Stimulated activated CD4-positive, alpha-beta T cell treated with anti-CD3 and anti-CD28 coated beads, Interleukin-12 subunit alpha, Interleukin-12 subunit beta, amount 100 ng/mL, for 24 hours (primary cell): ENCODE measurements at places on chromosomes 4 and X.

DNA sequence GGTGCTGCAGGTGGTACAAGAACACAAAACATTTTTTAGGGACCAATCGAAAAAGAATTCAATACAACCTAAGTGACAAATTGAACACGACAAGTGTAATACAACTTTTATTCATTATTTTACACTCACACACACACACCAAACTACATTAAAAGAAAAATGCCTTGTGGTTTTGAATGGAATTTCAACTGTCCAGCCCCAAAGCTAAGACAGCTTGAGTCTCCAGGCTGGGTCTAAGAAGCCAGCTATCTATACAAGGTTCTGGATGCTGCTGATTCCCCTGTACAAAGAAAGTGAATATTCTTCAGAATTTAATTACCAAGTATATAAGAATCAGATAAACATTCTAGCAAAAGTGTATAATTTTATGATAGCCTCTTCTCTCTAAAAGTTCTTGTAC is 118.2 kb downstream of the PPP3CA start:
- no peak for DNase-seq

DNA sequence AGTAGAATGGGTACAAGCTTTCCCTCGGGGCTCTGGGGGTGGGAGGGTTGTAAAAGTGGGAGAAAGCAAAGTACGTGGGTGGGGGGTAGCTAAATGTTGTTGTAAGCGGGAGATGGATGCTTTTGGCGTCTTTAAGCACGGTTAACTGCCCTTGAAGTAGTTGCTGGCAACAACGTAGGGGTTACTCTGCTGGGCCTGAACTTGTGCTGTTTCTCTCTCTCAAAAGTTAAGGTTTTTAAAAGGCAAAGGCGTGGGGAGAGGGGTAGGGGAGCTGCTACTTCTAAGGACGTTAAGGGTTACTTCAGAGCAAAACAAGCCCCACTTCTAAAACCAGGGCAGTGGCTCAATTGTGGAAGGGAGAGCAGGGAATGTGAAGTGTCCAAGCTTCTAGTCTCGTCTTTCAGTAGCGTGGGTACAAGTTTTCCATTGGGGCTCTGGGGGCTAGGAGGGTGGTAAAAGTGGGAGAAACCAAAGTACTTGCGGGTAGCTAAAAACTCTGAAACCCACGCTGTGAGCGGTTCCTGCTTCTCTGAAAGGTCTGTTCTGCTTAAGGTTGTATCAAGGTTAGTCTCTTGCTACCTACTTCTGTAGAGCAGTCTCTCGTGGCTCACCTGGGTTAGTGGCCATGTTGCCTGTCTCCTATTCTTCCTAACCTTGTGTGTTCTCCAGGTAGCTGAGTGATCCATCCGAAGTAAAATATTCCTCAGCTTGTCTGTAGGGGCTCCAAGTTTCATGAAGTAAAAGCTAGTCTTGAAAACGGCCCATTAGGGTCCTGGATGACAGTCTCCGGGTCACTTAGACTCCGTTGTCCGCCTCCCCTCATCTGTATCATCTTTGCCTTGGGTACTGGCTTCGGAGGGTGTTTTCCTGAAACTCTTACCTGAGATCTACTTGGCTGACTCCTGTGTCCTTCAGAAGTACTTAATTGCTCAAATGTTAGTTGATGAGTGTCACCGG is 1.7 kb upstream of the WDR1 start:
- no peak for DNase-seq

DNA sequence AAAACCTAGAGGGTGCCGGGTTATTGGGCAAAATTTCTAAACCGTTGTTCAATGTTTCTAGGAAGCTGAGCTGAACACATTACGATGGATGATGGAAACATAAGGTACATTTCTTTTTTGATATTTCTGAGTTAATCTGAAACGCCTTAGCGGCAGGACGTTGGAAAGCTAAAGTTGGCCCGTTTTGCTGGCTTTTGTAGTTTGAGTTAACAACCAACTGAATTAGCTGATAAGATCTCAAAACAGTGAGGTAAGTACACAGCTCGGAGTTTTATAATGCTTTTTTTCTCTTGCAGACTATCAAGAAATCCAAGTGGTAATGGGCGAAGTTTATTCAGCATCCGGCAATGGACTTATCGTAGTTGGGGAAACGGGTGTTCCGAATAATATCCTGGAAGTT is 73.5 kb downstream of the PRSS12 start:
- no peak for DNase-seq

DNA sequence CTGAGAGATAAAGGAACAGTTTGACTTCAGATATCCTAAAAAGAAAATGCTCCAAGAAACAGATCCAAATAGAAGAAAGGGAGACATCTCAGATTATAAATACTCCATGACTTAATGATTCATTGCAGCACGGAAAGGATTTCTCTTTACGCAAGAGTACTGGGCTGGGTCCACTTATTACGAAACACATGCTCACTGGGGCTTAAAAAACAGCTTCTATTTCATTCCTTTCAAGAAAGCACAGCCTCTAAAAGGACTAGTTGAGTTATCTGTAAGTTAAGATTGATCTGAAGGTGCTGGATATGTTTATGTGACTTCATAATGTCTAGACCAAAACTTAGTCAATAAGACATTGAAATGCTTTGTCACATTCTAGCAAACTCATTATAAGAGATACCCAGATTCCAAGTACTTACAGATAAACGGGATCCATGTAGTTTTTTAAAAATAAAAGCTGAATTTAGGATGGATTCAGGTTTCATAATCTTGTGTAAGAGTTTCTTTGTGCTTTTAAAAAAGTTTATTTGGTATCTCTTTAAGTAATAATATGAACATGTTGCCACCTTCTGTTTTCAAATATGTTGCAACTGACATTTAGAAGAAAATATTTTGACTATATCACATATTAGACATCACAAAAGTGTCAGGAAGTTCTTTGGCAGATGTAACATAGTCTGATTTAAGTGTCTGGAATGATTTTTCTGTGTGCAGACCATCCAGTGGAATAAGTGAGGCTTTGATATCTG is 109.5 kb upstream of the MYOZ2 start:
- no peak for DNase-seq

DNA sequence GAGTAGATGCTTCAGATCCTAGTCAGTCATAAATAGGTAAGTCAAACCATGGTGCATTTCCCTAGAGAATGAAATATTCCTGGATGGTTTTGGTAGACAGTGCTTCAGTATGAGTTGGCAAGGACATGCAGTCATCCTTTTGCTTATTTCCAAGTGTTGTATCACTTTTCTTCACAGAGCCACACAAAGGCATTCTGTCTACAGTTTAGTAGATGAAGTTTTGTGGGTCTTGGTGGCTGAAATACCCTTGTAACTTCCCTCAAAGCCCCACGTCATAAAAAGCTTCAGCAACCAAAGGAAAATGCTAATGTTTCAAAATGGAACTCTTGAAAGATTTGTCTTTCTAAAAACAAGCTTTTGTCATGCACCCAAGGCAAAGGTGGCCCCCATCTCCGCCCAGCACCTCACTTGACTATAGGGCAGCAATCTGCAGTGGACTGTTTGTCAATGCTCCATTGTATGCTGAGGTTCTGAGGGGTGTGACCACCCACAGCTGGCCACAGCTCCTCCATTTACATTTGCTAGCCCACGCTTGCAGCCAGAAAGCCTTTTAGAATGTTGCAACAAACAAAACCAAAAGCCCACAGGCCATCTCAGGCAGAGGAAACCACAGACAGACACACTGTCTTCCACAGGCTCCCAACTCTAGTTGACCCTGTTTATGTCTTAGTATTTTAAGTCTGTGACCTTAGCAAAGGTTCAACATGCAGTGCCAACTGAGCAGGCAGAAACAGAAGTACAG is 87.1 kb upstream of the FAM9C start:
- DNase-seq: no peak

- no peak for DNase-seq
Measured at GRCh38 chr4:43782391-43782790, 666.2 kb downstream of the KCTD8 start.

DNA sequence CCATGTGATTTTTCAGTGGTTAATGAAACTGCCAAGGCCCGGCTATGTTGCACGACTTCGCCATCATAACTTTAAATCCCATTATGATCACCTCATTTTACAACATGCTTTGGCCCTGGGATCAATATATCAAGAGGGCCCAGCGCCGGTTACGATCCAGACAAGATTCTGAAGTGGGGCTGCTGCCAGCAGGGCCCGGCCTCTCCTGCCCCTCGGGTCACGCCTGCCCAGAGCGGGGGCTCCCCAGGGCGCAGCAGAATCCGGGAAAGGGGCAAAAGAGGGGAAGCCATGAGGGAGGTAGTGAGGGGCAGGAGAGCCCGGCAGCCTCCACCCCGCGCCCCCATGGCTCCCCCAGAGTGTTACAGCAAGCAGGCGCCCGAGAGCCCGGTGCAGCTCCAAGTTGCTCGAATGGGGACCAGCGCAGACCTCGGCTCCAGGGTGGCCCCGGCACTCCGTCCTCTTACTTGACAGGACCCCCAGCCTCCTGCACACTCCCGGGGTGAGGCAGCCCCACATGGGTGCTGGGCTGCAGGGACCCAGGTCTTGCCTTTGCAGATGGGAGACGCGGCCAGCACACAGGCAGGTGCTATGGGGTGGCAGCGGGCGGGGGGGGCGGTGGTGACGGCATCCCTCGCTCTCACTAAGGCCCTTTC is 129.8 kb upstream of the NKX1-1 start:
- DNase-seq: no peak

- DNase-seq: no peak
Measured at GRCh38 chr4:112279882-112280315, 5.8 kb downstream of the TIFA start.

DNA sequence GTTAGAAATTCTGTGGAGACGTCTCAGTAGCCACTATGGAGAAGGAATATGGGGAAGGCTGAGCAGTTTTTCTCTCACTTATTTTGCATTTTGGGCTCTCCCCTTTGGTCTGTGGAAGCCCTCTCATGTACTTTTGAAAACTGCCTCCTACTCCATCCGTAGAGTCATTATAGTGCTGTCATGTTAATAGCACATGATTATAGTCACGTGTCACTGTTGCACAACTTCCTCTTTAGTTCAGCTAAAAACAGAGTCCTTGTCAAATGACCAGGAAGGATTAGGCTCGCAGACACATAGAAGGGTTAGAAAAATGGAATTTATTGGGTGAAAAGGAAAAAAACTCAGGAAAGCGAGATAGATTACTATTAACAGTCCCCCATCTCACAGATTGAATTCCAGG is 258.2 kb upstream of the CXorf51A start:
- DNase-seq: no peak

DNA sequence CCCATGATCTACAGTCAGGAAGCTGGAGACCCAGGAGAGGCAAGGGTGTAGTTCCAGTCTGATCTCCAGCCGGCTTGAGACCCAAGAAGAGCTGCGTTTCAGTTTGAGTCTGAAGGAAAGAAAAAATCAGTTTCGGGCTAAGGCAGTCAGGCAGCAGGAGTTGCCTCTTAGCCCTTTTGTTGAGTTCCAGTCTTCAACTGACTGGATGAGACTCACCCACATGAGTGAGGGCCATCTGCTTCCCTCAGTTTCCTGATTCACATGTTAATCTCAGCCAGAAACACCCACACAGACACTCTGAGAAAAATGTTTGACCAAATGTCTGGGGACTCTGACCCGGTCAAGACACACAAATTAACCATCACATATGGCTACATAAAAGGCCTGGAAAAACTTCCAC is 73.6 kb upstream of the ELOVL6 start:
- DNase-seq: no peak

DNA sequence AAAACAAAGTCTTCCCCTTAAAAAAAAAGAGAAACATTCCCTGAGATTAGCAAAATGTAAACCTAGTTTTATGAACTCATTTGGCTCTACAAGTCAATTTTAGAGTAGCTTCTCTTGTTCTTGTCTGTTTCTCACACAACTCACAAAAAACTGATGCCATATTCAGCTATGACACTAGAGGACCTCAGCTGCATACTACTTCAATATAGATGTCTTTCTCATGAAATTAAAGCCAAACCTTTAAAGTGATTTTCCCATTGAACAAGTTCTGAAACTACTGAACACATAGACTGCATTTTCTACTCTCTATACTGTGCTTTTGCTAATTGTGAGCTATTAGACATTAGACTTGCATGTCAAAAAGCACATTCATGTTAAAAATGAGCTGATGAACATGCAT is 49.8 kb downstream of the TBCK start:
- no peak for DNase-seq
